Stimulated activated CD8-positive, alpha-beta memory T cell treated with anti-CD3 and anti-CD28 coated beads, Interleukin-15, amount 100 ng/mL, for 1 hour (primary cell): ENCODE measurements at places on chromosomes 13 and 19.

GRCh38 chr19:49340069-49340864, 5.1 kb downstream of the CD37 start:
- DNase-seq = no peak

DNA sequence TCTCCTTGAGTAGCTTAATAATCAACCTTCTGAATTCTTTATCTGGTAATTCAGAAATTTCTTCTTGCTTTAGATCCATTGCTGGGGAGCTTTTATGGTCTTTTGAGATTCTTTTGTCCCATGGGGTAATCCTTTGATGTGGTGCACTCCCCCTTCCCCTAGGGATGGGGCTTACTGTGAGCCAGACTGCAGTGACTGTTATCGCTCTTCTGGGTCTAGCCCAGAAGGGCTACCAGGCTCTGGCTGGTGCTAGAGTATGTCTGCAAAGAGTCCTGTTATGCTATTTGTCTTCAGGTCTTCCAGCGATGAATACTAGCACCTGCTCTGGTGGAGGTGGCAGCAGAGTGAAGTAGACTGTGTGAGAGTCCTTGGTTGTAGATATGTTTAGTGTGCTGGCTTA, 41.7 kb downstream of the UFM1 start:
- DNase-seq = no peak

DNA sequence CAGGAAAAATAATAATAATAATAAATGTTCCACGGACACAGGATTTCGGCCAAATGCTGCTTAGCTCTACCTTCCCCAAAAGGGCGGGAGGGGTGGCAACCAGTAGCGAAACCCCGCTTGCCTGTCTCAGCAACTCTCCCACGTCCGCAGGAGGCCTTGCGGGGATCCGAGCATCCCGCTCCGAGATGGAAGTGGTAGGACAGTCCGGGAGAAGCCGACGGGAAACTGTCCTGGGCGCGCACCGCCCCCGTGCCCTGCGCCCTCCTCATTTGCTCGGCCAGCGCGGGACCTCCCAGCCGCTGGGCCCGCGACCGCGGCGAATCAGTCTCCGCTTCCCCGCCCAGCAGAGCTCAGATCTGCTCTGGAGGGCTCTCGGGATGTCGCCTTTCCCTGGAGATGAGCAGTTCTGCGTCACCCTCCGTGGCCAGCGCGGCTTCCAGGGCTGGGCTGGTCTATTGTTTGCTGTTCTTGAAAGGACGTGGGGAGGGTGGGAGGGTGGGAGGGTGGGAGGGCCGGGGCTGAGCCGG, 48.9 kb upstream of the PABPC3 start:
- DNase-seq = no peak

GRCh38 chr19:48819366-48819816, 8.6 kb upstream of the BCAT2 start:
- no peak for DNase-seq

DNA sequence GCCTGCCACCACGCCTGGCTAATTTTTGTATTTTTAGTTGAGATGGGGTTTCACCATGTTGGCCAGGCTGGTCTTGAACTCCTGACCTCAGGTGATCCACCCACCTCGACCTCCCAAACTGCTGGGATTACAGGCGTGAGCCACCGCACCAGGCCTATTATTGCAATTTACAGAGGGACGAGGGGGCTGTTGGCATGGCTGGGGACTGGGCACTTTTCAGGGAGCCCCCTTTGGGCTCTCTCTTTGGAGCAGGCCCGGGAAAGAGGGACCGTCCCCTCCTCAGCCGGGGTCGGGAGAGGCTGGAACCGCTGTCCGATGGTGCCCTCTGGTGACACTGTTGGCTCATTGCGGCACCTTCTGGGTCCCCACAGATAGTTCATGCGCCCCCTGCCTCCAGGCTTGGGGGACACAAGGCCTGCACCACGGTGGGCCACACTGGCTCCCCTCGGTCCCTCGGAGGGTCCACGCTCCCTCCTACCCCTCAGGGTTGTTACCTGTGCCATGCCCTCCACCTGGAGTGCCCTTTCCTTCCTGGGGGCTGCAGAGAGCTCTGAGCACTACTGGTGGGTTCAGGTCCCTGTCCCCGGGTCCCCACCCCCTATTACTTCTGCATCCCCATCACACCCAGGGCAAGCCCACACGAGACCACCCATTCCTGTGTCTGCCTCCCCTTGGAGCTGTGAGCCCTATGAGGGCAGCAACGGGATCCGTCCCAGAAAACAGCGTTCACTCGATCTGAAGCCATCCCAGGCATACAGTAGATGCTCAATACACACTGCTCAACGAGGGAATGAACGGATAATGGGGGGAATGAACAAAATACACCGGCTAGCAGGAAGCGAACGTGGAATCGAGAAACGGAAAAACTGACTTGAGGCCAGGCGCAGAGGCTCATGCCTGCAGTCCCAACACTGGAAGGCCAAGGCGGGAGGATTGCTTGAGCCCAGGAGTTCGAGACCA, 12.5 kb downstream of the FEM1A start:
- DNase-seq = peak; percentile 47

DNA sequence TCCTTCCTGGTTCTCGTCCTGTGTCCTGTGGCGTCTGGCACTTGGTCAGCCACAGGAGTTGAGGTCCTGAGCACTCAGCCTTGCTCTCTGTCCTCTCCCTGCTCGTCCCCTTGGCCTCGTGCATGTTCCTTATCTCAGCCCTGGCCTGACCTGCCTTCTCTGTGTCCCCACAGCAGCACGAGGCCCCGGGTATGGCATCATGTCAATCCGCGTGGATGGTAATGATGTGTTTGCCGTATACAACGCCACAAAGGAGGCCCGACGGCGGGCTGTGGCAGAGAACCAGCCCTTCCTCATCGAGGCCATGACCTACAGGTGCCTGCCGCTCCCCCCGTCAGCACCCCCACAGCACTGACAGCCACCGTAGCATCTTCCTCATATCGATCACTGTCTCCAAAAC, 4.7 kb downstream of the B3GNT8 start:
- no peak for DNase-seq

DNA sequence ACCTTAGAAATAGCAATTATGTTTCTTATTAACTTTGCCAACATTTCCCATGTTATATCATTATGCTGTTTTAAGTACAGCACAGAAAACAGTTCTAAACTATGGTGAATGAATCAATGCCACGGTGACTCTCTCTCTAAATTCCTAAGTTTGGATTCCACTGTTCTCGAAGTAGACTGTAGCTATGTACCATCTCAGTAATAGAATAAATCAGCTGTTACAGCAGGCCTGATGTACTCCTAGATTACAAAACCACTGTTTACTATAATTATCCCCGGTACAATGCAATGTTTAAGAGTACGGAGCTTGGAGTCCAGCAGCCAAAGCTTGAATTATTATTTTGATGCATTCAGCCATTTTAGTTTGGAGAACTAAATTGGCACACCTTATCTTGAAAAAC, 476.3 kb upstream of the SLITRK1 start:
- no peak for DNase-seq

GRCh38 chr13:41199526-41199925, 5.2 kb upstream of the KBTBD7 start:
- DNase-seq = no peak
